Mesothelial cell of epicardium (in vitro differentiated cells): ENCODE measurements at places on chromosomes 4 and X.

DNA sequence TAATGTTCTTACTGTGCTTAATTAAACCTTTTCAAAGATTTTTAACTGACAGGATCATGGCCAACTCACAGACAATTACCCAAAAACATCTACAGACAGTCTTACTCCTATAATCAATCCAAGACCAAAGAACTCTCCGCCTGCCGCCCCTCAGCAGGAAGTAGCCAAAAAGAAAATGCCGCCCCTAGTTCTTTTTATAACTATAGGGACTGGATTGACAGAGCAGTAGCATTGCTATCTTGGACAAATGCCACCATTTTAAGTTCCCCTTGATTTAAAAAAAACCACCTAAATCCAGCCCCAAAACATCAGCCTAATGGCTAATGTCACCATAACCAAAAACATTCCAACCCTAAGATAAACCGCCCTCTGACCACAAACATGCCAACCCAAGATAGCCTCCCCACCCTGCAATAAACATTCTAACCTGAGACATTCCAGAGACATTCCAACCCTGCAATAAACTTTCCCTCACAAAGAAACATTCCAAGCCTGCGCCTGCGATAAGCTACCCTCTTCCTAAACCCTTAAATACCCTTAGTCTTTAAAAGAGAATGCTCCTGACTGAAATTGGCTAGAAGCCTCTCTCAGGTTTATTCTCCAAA, 77.0 kb downstream of the COQ2 start:
- no peak for DNase-seq

- no peak for DNase-seq
Measured at GRCh38 chr4:70651864-70652506, 14.3 kb downstream of the JCHAIN start.

DNA sequence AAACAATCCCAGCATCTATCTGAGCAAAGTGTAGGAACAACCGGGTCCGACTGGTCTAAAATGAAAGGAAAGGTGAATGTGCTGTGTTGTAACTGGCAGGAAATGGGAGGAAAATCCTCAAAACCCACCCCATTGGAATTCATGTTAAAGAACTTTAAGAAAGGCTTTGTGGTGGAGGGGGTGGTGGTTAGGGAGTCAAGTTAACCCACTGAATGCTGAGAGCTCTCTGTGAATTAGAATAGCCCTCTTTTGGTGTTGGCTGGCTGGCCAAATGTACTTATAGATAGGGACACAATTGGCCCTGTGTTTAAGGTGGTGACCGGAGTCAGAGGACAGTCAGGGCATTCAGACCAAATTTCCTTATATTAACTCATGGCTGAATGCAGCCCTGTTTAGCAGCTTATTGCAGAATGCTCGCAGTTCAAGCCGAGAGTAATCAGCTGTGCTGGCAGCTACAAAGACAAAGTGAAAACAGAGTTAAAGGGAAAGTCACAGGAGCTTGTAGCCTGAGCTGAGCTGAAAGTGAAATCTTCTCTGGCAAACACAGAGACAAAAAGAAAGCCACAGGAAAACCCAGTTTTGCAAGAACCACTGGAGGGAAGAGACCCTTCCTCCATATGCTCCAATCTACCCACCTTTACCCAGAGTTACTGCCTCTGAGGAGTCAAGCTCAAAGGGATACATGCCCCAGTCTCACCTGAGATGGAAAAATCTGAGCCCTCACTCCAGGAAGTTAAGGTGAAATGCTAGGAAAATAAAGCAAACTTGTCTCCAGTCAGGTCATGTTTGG, 38.5 kb upstream of the UGT2B7 start:
- DNase-seq: no peak

GRCh38 chrX:65480960-65481359, 53.6 kb downstream of the LAS1L start:
- no peak for DNase-seq

DNA sequence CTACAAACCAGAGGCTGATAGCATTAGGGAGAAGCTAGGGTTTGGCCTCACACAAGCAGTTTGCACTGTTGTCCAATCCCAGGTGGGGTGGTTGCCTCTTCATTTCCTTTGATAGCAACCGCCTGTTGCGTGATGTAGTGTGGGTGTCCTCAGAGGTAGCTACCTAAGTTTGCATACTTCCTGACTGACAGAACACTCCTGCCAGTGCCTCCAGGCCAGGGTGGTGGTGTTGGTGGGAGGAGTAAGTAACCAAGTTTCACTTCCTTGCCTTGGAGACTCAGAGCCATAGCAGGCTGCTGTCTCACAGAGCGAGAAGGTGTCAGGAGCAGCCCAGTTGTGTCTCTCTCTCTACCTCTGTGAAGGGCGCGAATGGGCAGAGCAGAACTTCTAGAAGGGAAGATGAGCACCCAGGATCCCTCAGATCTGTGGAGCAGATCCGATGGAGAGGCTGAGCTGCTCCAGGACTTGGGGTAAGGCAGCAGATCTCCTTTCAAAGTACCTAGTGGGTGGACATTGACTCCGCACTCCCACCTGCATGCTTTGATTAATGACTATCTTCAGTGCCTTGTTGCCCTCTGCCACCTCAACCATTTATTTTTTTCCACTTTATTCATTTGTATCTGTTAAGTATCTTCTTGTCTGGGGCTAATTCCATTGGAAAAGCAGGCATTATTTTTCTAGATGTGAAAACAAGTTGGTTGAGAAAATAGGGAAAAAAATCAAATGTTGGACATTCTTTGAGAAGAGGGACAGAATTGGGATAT, at the start of gene DAPP1:
DAPP1 (plus strand) TSS at position 283 of the 764 bp plus-strand sequence; CDS start at position 370, 87 bp downstream.
- DNase-seq: no peak

- no peak for DNase-seq
Measured at GRCh38 chr4:42716996-42717395, 60.1 kb upstream of the ATP8A1 start.

DNA sequence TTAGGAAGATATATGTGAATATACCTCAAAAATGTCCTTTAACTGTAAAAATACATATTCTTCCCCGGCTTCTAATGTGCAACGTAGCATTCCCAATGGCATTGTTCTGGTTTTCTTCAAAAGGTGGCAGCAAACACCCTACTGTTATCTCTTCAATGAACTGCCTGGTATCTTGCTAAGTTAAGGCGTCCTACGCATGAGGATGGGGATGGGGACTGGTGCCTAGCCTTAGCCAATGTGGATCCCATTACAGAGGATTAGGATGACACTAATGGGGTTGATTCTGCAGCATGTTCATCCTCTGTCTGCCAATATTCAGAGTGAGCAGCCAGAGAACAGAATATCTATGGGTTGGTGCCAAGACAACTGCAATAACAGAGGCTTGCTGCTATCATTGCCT, 334.9 kb upstream of the ADGRL3 start:
- no peak for DNase-seq

GRCh38 chr4:137703195-137703594, 170.9 kb upstream of the PCDH18 start:
- DNase-seq: no peak

DNA sequence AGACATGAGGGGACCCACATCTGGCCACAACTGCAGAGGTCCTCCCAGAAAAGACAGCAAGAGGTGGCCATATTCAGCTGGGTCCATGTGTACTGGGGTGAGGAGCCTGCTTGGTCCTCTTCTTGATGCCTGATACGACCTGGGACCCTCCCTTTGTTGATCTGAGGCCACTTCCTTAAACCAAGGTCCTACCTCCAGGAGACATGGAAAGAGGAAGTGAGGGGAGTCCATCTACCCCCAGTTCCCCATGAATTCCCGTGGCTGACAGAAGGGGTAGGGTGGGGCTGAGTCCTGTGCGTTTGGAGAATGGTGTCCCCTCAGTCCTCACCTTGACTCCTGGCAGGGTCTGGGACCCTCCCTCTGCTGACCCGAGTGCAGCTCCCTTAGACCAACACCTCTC, 2.1 kb downstream of the MAGEA10 start:
- DNase-seq: no peak

- DNase-seq: no peak
Measured at GRCh38 chrX:48648336-48648751, 35.3 kb upstream of the WAS start.

GRCh38 chr4:100852326-100852725, 334.5 kb upstream of the EMCN start:
- DNase-seq: no peak

- no peak for DNase-seq
Measured at GRCh38 chrX:149145845-149146285, 359.2 kb downstream of the IDS start.

DNA sequence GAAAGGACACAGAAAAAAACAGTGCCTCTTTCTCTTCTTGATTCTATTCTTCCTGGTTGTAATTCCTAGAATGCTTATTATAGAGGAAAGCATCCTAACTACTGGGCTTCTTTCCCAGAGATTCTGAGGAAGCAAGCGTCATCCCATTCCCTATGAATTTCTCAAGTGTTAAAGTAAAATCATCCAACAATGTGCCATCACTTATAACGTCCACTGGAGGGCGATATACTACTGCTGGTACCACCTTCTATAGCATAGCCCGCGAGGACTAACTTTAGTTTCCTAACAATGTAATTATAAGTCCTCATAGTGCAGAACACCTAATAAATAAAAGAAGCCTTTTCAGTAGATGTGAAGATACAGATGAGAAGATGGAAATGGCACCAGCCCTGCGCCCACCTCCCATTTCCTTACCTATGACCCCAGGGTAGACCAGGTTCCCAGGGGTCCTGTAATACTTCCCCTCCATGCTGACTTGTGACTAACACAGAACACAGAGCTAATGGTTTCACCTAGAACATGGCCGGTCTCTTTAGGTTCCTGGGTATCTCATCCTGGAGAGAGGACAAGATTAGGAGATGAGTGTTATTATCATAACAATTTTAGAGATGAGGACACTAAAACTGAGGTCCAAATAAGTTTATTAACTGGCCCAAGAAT, 4.2 kb downstream of the CENPVL3 start:
- no peak for DNase-seq

GRCh38 chrX:111662292-111662691, 18.7 kb upstream of the ALG13 start:
- DNase-seq: no peak

DNA sequence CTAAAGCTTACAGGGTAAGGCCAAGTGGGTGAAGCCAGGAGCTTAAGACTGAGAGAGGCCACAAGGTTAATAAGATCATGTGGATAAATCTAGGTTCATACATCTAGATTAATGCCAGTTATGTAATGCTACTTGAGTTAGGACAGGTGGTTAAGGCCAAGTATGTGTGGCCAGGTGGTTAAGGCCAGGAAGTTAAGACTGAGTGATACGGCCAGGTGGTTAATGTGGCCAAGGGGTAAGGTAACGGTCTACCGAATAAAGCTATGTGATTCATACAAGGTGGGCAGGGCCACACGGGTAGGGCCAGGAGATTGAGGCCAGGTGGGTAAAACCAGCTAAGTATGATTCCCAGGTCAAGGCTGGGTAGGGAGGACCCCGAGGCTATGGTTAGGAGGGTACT, 223.0 kb downstream of the TACR3 start:
- DNase-seq: no peak

DNA sequence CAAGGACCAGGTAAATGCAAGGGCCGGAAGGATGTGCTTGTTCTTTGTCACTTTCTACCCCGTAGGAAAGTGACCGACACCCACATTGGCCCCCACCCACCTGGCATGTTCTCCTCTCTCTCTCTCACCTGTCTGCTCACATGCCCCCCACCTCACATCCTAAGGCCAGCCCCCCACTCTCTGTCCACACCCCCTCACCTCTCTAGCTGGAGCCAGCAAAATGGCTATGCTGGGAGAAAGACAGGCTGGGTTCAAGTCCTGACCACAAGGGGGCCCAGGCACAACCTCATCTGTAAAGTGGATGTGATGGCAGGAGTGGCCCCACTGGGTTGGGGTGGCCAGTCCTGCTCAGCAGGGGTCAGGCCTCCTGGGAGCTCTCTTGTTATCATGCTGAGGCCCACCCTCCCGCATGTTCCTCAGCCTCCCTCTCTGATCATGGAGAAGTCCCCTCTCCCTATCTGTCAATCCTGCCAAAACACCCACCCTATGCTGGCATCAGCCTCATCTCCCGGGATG, 1.7 kb upstream of the PPP2R2C start:
- DNase-seq: no peak

DNA sequence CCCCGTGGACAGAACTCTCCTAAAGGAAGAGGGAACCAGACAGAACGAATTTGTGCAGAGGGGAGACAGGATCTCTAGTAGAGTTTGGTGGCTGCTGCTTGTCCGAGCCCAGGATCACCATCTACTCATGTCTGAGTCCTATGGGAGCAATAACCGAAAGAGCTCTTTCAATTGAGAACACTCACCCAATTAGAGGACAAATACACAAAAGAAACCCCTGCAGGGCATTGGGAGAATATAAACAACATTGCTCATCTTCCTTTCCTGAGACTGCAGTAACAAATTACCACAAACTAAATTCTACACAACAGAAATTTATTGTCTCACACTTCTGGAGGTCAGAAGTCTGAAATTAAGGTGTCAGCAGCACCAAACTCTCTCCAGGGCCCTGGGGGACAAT, 65.6 kb downstream of the SPINK2 start:
- DNase-seq: no peak

GRCh38 chr4:91064157-91064853, 937.1 kb downstream of the CCSER1 start:
- DNase-seq: peak; percentile 71
